Frontal cortex (tissue), 4 donors: ENCODE measurements at places on chromosomes 12 and 14. TPM values are rescaled to one million over a fixed set of nuclear protein-coding genes. Genes with fewer than 3 reads are reported as not detected.

GRCh38 chr12:49028666-49029275 is 10.2 kb upstream of the PRKAG1 start:
- no peak for DNase-seq

GRCh38 chr12:56723889-56724700 is 1.0 kb downstream of the NACA start:
- DNase-seq, result no peak

GRCh38 chr14:91177073-91178034 is 63.5 kb downstream of the DGLUCY start:
- DNase-seq, result no peak

DNA sequence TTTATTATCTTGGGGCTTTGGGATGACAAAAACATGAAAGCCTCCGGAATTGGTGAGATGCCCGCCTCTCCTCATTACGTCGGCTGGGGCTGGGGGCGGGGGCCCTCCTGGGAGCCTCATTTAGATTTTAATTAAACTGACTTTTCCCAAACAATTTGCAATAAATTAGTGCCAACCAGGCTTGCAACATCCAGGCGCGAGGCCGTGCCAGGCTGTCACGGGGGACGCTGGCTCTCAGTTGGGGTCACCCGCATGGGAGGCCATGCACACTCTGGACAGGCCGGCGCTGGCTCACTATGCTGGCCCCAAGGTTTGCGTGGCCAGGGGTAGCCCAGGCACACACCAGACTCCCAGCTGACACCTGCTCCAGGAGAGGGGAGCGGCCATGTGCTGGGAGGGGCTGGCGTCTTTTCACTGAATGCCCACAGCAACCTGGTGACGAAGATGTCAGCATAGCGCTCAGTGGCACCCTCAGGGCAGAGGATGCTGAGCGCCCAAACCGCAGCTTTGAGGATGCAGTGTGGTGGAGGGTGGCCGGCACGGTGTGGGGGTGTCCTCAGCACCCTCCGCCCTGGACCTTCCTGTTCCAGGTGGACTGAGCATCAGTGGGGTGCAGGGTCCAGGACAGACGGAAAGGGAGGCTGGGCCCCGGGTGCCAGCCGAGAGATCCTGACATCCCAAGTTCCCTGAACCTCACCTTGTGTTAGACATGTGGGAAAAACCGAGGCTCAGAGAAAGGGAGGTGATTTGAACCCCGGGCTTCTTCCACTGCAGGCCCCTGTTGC is 190.8 kb upstream of the C14orf180 start:
- no peak for DNase-seq

DNA sequence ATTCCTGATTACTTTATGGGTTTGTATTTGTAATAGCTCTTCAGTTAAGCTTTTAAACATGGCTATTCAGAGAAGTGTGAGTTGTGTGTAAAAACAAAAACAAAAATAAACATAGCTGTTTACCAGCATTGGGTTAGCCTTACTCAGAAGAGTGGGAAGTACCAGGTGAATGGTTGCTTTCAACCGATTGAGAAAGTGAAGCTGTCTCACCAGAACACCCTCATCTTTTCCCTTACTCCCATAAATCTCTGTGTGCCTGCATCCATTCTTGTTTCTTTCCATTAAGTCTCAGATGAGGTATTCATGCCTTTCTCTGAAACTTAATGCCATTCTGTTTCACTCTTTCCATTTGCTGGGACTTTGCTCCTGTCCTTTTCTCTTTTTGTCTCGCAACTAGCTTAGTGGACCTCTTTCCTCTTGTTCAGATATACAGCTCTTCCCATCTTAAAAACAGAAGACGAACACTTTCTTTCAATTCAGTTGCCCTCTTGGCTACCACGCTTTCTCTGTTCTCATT is 10.7 kb downstream of the BORCS5 start:
- DNase-seq, result no peak

The KLHL33 gene
- under 0.01 TPM for total RNA-seq

DNA sequence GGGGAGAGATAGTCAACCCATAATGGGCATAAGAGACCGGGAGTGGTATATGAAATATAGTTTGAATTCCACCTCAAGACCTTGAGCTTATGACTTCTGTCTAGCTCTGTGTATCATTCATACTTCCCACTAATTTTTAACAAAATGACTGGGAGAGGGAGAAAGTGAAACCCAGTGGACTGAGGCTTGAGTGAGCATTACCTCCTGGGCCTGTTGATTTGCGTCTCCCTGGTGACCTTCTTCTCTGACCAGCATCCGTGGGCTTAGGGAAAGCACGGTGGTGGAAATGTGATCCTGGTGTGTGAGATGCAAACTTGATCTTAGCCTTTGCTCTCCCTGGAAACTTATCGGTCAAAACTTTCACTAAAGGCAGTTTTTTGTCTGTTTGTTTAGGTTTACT is 207.9 kb upstream of the BCL2L14 start:
- DNase-seq, result no peak

- DNase-seq, result no peak
Observed at GRCh38 chr12:102847131-102847530, 69.9 kb downstream of the PAH start.

GRCh38 chr12:85280984-85281630 is 1.1 kb downstream of the ALX1 start:
- DNase-seq, result no peak

DNA sequence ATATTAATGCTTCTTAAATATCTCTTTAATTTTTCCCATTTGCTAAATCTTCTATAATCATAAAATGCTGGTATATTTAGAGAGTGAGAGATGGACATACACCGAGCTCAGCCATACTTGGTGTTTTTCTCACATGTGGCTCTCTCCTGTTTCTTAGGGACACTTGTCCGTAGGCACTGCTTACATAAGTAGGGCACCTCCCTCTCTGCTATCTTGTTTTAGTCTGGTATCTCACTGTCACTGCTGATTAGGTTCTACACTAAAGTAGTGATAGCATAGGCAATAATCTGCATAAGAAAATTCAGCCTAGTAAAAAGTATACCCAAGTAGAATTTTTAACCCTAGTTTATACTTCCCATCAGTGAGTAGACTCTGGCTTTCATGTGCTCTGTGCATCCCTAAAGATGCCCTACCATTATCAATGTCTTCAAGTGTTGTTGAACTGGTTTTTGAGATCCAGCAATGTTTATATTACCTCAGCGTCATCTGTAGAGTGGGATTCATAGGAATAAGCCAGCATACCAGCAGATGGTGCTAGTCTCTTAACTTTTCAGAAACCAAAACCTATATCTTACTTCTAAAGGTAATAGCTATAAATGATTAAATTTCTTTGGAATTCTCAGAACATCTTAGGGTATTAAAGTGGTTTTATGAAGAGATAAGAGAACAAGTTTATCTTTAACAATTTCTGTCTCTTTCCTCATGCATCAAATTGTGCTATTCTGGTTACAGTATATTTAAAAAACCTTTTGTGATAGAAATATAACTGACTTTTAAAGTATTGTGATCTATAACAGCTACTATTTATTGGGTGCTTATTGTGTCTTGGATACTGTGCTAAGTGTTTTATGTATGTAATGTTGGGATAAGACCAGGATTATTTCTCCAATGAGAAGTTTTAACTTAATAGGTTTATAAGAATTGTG is 32.9 kb downstream of the ARID2 start:
- no peak for DNase-seq

The CISTR gene
- total RNA-seq, result not detected

- DNase-seq, result no peak
Observed at GRCh38 chr14:87944987-87945604, 47.9 kb downstream of the GALC start.

- no peak for DNase-seq
Observed at GRCh38 chr12:12404297-12404696, 47.4 kb downstream of the BORCS5 start.
